ENCODE measurements at places on chromosomes 3 and 15.

- DNase-seq: no peak
These were observed 35.1 kb downstream of the POC1A start for GRCh38 chr3:52119099-52119498.

GRCh38 chr3:189229196-189229828 is 57.5 kb downstream of the TPRG1 start:
- no peak for DNase-seq

DNA sequence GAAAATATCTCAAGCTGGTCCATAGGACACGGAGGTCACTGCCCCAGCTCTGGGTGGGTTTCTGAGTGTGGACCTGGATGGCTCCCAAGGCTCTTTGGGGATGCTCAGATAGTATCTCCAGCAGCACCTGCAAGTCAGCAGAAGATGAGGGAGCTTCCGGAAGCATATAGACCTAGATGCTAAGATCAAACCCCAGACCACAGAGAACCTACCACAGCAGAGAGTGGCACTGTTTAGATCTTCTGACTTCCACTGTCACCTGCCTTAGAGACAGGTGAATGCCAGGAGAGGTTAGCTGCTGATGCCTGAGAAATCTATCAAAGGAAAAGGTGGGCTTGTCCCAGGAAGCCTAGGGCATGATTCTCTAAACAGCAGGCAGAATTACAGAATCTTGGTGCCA is 105.7 kb upstream of the TRPM1 start:
- DNase-seq: no peak

DNA sequence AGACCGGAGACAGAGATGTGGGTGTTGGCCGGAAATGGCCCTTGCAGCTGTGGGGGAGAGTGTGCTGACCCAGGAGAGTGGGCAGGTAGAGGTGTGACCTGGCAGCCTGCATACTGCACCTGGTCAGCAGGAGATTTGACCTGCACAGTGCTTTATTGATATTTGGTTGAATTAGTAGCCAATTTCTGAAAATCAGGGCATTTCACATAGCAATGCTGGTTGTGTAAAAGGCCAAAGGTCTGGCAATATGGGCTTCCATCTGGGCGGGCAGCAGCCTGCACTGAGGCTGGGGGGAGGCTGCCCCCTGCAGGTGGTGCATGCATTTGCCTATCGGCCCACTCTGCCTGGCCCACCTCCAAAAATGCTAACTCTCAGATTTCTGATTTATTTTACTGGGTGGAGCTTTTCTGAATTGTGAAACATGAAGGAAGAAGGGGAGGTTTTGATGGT is 9.4 kb upstream of the MGLL start:
- DNase-seq: no peak

GRCh38 chr3:29346828-29347227 is 66.0 kb downstream of the RBMS3 start:
- no peak for DNase-seq

- DNase-seq: no peak
These were observed 84.1 kb downstream of the PIK3R4 start for GRCh38 chr3:130662501-130662996.

DNA sequence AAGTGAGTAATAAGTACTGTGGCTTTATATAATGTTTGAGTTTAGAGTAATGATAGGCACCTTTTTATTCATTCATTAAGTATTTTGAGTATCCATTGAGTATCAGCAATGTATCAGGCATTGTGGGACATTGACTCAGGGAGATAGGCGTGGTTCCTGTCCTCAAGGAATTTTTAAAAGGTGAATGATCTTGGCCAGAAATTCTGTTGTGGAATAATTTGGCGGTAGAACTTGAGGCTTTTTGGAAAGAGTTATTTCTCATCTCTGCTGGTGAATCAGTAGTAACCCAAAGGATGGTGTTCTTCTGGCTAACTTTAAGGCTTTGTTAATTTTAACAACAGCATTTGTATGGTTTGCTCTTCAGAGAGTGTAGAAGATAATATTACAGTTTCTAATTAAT is 2.0 kb downstream of the RAB7A start:
- DNase-seq: no peak

Measured in activated CD4-positive, alpha-beta T cell treated with anti-CD3 and anti-CD28 coated beads, Interleukin-2, amount 50 U/mL, for 24 hours (primary cell).